ENCODE measurements at places on chromosomes 2 and 18.

DNA sequence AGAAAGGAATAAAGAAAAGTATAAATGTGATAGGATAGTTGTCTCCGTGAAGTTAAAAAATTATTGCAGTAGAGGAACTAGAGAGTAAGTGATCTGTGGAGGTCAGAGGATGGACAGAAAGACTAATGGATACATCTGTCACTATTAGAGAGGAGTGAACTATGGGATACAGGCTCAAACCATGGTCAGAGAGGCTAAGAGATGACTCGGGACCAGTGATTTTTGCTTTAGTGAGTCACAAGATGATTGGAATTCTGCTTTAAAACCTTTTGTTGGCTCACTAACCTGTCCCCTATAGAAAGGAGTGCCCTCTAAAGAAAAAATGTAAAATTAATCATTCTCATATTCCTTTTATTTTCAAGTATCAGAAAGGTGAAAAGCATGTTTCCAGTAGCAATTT is 30.3 kb downstream of the ALMS1 start:
- no peak for DNase-seq

GRCh38 chr2:85663594-85664565 is 4.1 kb downstream of the SFTPB start:
- DNase-seq = no peak

- DNase-seq = no peak
These were observed 31.4 kb downstream of the DIS3L2 start for GRCh38 chr2:231992888-231993287.

- no peak for DNase-seq
These were observed 93.0 kb upstream of the GLI2 start for GRCh38 chr2:120642646-120643045.

GRCh38 chr2:234632527-234633391 is 135.9 kb upstream of the ARL4C start:
- DNase-seq = no peak

GRCh38 chr2:142100970-142101369 is 29.8 kb downstream of the LRP1B start:
- no peak for DNase-seq
